Left forelimb (tissue), 1 donor: ENCODE measurements at places on chromosomes 12 and 14.

DNA sequence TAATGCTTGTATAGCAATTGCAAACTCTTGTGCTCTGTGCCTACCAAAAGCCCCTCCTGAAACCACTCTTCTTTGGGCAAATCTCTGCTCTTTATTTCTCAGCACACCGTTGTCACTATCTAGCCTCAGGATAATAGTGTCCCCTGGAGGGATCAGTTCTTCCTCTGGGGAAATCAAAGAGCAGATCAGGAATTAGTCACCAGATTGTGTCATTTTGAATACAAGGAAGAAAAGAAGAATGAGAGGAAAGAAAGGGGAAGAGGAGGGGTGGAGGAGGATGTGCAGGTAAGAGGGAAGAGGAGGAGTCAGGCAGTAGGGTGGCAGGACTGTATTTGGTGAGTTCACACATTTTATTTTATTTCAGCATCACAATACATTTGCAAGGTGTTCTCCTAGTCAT, 256.4 kb downstream of the GRIN2B start:
- DNase-seq, result no peak

- DNase-seq, result no peak
Measured at GRCh38 chr12:81330480-81330879, 252.6 kb downstream of the ACSS3 start.

DNA sequence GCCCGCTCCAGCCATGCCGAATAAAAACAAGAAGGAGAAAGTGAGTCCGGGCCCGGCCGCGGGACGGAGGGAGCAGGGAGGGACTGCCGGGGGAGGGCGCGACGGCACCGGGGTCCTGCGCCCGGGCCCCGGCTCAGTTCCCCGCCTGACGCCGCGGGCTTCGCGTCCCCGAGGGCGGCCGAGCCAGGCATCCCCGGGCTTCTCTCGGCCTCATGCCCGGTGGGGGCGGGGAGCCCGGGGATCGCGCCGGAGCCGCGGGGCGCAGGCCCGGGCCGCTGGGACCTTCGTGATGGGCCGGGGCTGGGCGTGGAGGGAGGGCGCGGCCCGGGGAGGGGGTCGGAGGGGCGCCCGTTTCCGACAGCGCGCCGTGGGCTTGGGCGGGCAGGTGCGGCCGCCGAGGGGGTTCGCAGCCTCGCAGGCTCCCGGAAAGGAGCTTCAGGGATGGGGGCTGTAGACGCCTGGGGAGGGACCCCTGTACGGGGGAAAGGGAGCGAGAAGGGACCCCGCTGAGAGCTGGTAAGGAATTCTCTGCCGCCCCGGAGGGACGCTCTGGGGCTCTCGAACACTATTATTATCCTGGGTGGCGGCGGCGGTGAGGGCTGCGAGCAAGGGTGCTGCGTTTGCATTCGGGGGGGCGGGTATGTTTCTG, 496 bp downstream of the PPP2R5C start:
- DNase-seq, result no peak

DNA sequence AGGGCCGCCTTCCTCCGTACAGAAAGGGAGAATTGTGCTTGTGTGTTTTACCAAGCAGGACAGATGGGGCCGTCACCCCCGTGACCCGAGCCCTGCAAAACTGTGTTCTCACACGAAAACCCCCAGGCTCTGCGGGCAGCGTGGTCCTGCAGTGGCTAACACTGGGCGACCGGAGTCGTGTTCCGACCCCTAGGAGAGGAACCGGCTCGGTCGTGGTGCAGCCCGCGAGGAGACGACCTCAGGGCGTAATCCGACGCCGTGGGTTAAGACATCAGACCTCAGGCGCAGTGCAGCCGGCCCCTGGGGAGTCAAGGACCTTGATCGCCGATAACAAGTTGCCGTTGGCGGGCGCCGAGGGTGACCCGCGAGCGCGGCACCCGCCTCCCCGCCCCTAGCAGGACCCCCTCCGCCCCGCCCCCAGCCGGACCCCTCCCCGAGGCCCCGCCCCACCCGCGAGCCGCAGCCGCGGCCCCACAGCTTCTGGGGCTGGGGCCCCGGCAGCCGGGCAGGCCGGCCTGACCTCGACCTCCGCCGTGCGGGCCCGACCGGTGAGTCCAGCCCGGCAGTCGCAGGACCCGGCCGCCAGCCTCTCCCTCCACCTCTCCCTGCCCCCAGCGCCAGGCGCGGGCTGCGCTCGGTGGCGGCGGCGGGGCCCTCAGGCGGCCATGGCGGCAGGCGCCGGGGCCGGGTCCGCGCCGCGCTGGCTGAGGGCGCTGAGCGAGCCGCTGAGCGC, at the start of gene CHPT1:
CHPT1 (plus strand) TSS at position 444 of the 733 bp plus-strand sequence; CDS start at position 666, 222 bp downstream.
- DNase-seq, result peak; percentile 80

- DNase-seq, result no peak
Measured at GRCh38 chr14:75615200-75615599, 36.8 kb downstream of the FLVCR2 start.

- no peak for DNase-seq
Measured at GRCh38 chr12:85920324-85920947, 46.3 kb downstream of the NTS start.

DNA sequence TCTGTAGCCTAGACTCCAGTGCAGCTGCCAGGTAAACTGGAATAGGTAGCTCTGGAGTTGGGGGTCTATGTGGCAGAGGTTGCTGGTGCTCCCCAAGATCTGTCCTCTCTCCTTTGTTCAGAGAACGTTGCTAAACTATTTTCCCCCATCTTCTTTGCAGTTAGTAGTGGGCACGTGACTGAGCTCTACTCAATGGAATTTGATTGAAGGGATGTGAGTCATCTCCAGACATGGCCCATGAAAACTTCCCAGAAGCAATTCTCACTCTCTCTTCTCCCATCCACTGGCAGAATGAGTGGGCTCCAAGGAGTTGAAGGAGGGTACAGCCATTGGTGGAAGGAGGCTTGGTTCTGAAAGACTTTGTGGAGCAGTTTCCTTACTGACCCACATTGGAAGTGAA, 44.0 kb downstream of the PAH start:
- no peak for DNase-seq

GRCh38 chr14:104247336-104248202, 109.2 kb downstream of the KIF26A start:
- DNase-seq, result peak; percentile 61

DNA sequence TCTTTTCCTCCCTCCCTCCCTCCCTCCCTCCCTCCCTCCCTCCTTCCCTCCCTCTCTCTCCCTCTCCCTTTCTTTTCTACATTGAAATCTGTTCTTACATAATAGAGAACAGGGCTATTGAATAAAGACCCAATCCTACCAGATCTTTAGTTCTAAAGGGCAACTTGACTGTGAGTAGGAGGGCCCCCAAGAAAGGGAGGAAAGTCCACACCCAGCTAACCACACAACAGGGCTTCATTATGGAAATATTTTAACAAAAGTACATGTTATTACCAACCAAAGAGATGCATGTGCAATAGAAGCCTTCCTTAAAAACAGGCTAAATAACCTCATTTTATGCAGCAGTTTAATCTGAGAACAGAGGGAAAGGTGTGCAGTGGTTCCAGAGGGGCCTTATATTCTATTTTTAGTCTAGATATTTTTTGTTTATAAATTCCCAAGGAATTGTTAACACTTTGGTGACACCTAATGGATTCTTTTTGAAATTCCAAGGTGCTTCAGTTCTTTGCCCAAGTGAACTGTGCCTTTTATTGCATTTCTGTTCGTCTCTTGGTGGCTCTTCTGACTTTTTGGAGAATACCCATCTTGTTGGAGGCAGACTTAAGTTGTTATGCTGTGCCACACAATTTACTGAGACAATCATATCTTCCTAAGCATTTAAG, 63.0 kb downstream of the GNS start:
- DNase-seq, result no peak

DNA sequence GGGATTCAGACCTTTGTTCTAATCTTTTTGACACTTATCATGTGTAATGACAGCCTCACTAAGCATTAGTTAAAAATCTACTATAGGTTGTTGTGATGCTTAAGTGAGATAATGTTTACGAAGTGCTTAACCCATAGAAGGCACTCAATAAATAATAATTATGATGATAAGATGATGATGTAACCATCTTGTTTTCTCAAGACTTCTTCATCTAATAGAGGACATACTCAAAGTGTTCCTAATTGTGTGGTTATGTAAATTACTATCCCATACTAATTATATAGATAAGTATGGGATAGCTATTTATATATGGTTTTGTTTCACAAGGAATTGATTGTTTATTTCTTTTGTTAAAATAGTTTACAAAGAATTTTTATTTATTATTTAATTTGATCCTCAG, 76.9 kb downstream of the MIPOL1 start:
- DNase-seq, result no peak

- no peak for DNase-seq
Measured at GRCh38 chr12:70290116-70290515, 46.9 kb downstream of the CNOT2 start.

DNA sequence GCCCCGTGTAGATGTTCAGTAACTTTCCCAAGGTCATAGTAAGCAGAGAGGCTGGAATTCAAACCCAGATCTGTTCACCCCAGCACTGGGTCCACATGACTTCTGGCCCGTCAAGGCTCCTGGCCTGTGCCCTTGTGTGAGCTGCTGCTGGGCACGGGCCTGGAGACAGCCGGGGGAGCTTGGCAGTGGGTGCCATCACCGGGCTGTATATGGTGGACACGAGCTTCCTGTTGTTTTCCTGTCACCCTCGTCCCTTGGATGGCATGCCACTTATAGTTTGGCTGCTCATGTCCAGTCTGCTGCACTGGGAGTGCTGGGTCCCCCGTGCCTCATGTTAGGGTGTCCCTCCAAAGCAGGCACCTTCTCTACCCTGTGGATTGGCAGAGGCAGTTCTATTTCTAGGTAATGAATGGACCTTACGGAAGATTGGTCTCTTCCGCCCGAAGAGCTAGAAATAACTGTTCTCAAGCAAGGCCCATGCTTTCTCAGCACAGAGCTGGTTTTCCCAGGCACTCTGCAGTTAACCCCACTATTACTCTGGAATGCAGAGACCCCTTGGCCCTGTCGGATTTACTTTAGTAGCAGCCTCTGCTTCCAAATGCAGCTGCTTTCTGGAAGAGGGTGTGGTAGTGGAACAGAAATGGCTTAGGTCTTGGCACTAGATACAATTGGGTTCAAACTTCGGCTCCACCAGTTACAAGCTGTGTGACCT, 44.3 kb downstream of the ELK3 start:
- DNase-seq, result no peak

- DNase-seq, result no peak
Measured at GRCh38 chr12:5648692-5649359, 216.9 kb downstream of the NTF3 start.

DNA sequence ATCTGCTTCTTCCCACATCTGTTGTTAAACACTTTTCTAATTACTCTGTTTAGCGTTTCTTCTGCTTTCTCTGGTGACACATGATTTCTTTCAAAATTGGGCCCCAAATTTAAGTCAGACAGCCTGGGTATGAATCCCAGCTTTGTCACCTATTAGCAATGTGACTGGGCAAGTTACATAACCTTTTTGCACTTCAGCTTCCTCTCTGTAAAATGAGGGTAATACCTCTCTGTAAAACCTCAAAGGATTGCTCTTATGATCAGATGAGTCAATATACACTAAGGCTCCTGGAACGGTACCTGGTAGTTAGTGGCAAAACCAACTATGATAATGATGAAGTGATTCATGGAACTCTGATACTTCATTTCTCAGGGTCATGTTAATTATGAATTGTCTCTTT, 33.0 kb downstream of the E2F7 start:
- DNase-seq, result no peak

- DNase-seq, result no peak
Measured at GRCh38 chr12:54376596-54376995, 7.9 kb downstream of the ZNF385A start.

- DNase-seq, result no peak
Measured at GRCh38 chr12:132236129-132236929, 92.1 kb downstream of the NOC4L start.

- DNase-seq, result no peak
Measured at GRCh38 chr12:28939427-28939826, 209.7 kb upstream of the FAR2 start.

- no peak for DNase-seq
Measured at GRCh38 chr12:43882578-43883178, 46.8 kb downstream of the TMEM117 start.

- DNase-seq, result no peak
Measured at GRCh38 chr12:113764661-113765060, 201.5 kb downstream of the RBM19 start.

GRCh38 chr12:51974646-51975045, 23.1 kb downstream of the ACVR1B start:
- DNase-seq, result no peak

DNA sequence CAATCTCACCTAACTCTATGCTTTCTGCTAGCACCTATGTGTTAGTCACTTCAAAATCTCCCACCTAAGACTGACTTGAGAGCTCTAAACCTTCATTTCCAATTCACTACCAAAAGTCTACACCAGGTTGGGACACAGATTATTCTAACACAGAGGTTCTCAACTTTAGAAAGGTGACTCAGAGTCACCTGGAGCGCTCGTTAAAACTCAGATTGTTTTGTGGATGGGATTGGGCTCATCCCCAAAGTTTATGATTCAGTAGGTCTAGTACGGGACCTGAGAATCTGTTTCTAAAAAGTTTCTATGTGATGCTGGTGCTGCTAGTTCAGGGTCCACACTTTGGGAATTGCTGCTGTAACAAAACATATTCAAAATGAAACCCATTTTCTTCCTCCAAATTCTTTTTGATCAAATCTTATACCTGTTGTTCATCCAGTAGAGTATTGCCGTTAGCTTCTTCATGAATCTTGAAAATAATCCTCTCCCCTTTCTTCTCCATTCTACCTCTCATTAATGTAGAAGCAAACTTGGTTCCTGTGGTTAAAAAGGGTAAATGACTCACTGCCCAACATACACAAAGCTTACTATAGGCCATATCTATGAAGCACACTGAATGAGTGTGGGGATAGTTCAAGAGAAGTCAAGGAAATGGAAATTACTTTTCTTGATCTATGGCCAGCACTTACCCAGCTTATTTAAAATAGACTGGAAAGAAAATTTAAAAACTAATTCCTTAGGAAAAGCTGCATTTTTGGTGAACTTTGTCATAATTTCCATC, 206.7 kb downstream of the KIF21A start:
- no peak for DNase-seq

- no peak for DNase-seq
Measured at GRCh38 chr12:8903646-8904045, 10.7 kb upstream of the PHC1 start.

DNA sequence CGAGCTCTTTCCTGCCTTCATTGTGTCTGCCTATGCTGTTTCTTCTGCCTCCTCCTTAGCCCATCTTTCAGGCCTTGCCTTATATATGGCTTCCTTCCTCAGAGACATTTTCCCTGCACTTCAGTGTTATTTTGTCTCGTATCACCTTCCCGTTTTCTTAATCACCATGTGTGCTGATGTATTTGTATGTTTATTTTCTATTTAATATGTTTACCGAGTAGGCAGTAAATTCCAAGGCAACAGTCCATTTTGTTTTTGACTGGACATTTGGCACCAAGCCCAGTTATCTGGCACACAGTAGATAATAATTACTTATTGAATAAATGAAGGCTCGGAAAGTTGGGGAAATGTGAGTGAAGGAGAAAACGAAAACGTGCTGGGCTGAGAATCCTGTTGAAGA, 4.6 kb upstream of the POU6F1 start:
- DNase-seq, result no peak

DNA sequence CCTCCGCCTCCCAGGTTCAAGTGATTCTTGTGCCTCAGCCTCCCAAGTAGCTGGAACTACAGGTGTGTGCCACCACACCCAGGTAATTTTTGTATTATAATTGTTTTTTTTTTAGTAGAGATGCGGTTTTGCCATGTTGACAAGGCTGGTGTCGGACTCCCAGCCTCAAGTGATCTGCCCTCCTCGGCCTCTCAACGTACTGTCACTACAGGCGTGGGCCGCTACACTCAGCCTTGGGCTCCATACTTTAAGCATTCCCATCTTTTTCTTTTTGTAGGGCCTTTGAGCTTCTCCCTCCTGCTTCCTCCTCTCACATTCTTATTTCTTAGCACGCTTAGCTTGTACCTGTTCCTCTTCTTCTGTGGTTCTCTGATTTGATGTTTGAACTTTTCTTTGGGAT, 62.8 kb downstream of the SERPINA3 start:
- no peak for DNase-seq
